Activated CD4-positive, alpha-beta T cell treated with anti-CD3 and anti-CD28 coated beads for 36 hours (primary cell): ENCODE measurements at places on chromosomes 11 and 22.

GRCh38 chr22:49739138-49739537 is 88.5 kb downstream of the BRD1 start:
- DNase-seq: no peak

DNA sequence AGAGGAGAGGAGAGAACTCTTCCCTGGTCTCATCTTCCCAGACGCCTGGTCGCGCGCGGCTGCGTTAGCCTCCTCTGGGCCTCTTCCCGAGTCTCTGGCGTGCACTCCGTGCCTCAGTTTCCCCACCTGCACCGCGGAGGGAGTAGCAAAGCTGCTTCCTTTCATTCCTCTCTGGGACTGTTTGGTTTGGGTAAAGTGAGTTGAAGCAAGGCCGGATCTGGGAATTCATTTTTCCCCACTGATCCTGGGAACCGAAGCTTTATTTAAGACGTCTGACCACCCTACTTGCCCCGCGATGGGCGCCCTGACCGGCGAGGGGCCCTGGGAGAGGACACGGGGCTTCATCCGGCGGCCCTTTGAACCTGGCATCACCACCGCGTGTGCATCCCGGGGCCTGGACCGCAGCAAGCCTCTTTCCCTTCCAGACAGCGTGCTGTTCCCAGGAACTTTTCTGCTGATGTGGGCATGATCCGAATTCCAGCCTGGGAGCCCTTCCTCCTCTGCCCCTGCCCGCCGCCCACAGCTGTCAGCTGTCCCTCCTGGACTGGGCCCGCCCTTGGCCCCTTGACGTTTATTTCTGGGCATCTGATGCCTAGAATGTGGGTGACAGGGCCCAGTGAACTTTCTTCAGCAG is 758 bp downstream of the LDLRAD3 start:
- DNase-seq: no peak

- DNase-seq: no peak
Measured at GRCh38 chr11:121844016-121844415, 272.0 kb downstream of the BLID start.

DNA sequence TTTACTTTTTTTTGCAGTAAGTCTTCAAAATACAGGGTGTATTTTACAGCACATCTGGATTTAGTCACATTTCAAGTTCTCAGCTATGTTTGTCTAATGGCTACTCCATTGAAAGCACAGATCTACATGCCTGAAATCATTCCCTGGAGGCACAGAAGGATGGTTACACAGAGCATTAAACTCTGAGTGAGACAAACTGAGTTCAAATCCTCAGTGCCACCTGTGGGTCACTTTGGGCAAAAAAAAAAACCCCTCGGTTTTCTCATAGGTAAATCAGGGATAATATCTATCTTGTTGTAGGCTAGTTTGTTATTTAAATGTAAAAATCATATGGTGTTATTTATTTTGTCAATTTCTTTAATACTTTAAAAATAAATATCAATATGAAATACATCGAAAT is 7.7 kb downstream of the ANKRD49 start:
- no peak for DNase-seq

GRCh38 chr11:90288212-90288821 is 65.5 kb upstream of the CHORDC1 start:
- DNase-seq: no peak

DNA sequence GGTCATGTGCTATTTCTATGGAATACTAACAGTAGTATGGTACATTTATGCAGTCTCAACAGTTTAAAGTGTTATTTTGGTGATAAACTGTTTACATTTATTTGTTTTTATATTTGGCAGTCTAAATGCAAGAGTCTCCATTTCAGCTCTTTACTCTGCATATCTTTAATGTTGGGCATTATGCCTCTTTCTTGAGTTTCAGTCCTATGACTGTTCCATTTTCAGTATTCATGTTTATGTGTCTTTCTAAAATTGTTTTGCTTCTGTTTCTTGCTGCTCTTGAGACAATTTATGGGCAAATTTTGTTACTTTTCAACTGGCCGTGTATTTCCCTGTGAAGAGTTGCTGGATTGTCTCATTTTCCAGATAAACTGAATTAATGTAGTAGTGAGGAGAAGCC is 6.6 kb upstream of the RAB30 start:
- no peak for DNase-seq
